ENCODE measurements at places on chromosomes 2 and 18.

DNA sequence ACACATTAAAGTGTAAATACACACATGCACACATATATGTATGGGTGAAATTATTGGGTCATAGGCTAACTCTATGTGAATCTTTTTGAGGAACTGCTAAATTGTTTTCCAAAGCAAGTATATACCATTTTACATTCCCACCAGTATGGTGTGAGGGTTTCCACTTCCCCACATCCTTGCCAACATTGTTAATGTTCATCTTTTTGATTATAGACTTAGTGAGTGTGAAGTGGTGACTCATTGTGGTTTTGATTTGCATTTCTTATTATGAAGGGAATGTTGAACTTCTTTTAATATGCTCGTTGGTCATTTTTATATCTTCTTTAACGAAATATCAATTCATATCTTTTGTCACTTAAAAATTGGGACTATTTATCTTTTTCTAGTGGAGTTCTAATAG, 181.8 kb upstream of the GCFC2 start:
- DNase-seq, result no peak

DNA sequence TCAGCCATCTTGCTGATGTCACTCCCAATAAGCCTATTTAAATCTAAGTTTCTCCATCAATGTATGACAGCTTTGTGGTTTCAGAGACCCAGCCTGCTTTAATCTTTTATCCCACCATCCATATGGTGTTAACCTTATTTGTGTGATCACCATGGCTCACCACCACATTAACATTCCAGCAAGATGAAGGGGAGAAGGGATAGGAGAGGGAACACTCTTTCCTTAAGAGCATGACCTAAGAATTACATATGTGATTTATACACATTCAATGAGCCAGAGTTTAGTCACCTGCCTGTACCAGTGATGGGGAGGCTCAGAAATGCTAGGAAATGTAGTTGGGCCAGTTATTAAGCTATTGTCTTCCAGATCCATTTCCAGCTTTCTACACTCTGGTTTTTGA, 44.5 kb upstream of the CHN1 start:
- no peak for DNase-seq

- DNase-seq, result no peak
These were observed 6.2 kb downstream of the IMPA2 start for GRCh38 chr18:11987527-11987926.

- DNase-seq, result no peak
These were observed 58.6 kb upstream of the OTOF start for GRCh38 chr2:26536371-26537068.

DNA sequence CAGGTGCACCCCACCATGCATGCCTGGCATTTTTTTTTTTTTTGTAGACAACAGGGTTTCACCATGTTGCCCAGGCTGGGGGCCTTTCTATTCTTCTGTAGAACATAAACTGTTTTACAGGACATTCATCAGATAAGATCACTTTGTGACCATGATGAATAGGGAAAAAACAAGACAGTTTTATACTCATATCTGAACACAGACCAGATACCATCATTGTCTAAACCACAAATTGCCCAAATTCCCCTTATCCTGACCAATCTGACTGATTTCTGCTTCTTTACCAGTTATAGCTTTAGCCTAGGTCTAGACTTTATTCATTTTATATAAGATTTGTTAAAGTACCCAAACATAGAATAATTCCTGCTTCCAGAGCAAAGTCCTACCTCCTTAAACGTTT, 1699.3 kb upstream of the TMEFF2 start:
- no peak for DNase-seq

- DNase-seq, result no peak
These were observed 107.6 kb downstream of the MEMO1 start for GRCh38 chr2:31903109-31903780.

GRCh38 chr2:215680605-215681598, 245.0 kb upstream of the FN1 start:
- DNase-seq, result no peak

- no peak for DNase-seq
These were observed 207.4 kb downstream of the NCKAP5 start for GRCh38 chr2:133360882-133361281.
